Effector CD8-positive, alpha-beta T cell (primary cell): ENCODE measurements at places on chromosomes 13 and 19.
A peak's percentile ranks its signal among the peaks of the same experiment; 100 is the strongest.

DNA sequence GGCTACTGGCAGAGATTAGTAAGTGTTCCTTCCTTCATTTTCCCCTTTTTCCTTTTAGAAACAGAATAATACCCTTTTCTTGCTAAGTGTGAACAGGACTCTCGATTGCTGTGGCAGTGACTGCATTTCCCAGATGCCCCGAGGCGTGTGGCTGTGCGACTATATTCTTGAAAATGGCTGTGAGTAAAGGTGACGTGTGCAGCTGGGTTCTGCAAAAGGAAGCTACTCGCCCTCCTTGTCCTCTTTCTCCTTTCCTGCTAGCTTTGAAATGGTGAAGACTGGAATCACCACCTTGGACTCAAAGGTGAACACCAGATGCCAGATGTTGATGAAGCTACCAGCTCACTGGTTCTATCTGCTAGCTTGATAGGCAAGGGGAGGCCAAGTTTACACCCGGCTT is 121.4 kb downstream of the MIPEP start:
- DNase-seq: no peak

- no peak for DNase-seq
Observed at GRCh38 chr13:48510698-48511097, 22.2 kb downstream of the RCBTB2 start.

GRCh38 chr19:29086182-29086581 is 126.8 kb downstream of the UQCRFS1 start:
- no peak for DNase-seq

DNA sequence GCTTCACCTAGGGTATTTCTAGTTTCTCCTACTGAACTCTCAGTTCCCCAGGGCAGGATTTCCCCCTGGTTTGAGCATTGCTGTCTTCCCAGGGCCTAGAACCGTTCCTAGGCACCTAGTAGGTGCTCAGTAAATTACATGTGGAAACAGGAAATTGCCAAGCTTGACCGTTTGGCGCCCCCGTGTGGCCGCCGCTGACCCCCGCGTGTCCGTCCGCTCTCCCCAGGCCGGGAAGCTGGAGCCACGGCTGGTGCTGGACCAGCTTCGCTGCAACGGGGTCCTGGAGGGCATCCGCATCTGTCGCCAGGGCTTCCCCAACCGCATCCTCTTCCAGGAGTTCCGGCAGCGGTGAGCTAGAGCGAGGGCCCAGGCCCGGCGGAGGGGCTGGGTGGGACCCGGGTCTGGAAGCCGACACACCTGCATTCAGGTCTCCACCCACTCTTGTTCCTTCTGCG is 55.5 kb downstream of the MYH14 start:
- DNase-seq: no peak

- DNase-seq: no peak
Observed at GRCh38 chr19:58395979-58396627, 647 bp downstream of the RNF225 start.

DNA sequence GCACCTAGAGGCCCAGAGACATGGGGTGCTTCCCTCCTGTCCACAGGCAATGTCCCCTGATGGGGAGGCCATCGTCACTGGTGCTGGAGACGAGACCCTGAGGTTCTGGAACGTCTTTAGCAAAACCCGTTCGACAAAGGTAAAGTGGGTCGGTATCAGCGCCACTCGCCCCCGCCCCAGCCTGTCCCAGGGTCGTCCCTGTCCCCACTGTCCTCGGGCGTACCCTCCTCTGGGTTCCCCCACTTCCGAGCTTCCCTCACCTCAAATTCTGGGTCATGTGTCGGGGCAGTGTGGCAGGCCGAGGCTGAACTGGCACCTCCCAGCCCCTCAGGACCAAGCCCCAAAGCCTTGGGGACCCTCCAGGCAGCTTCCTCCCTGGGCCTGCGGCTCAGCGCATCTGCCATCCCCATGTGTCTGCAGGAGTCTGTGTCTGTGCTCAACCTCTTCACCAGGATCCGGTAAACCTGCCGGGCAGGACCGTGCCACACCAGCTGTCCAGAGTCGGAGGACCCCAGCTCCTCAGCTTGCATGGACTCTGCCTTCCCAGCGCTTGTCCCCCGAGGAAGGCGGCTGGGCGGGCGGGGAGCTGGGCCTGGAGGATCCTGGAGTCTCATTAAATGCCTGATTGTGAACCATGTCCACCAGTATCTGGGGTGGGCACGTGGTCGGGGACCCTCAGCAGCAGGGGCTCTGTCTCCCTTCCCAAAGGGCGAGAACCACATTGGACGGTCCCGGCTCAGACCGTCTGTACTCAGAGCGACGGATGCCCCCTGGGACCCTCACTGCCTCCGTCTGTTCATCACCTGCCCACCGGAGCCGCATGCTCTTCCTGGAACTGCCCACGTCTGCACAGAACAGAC is 4.4 kb upstream of the TEKTIP1 start:
- DNase-seq: no peak

GRCh38 chr13:76879203-76879882 is 6.9 kb downstream of the KCTD12 start:
- DNase-seq: peak; percentile 1

GRCh38 chr13:28470296-28470695 is 24.6 kb downstream of the FLT1 start:
- DNase-seq: no peak

DNA sequence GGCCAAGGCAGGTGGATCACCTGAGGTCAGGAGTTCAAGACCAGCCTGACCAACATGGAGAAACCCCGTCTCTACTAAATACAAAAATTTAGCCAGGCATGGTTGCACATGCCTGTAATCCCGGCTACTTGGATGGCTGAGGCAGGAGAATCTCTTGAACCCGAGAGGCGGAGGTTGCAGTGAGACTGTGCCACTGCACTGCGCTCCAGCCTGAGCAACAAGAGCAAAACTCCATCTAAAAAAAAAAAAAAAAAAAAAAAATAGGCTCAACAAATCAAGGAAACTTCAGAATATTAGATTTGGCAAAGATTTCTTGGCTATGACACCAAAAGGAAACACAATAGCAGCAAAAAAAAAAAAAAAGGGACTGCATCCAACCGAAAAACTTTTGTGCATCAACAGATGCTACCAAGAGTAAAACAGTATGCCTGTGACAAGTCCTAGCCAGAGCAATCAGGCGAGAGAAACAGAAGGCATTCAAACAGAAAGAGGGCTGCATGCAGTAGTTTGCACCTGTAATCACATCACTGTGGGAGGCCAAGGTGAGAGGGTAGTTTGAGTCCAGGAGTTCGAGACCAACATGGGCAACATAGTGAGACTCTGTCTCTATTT is 23.8 kb downstream of the ZNF160 start:
- no peak for DNase-seq

DNA sequence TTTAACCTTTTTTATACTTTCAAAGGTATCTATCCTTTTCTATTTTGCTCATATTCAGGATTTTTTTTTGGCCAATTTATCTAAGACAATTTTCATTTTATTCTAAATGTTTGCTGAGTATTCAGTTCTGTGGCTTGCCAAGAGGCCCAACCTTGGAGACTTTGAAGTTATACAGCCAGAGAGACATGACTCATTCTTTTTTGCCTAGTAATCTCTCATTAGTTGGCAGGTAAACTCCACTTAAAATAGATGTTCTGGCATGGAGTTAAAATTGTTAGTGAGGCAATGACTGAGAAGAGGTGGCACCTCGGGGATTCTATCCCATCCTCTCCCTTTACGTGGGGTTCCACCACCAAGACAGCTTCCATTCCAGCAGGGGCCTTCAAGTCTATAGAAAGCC is 213.8 kb downstream of the KCTD12 start:
- DNase-seq: no peak

DNA sequence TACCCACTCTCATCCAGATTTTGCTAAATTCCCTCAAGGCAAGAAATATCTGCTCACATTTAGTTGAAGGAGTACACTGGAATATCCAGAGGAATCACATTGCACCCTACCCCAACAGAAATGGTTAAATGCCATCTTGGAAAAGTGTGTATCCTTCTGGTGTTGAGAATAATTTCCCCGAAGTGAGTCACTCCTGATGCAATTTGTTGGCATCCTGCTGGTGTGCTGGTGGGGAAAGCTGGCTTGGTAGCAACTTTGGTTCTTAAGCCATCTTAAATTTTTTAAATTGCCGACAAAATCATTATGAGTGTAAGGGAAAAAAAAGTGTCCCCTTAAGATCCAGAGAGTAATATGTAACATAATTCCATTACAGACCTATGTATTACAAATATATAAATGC is 337.3 kb upstream of the DACH1 start:
- DNase-seq: no peak

- no peak for DNase-seq
Observed at GRCh38 chr19:7762719-7763293, at the start of gene CLEC4M. Gene CLEC4M, plus strand, starts transcription at chr19:7763243. Its CDS starts 24 bp downstream, at chr19:7763267.

- DNase-seq: no peak
Observed at GRCh38 chr13:101499406-101499805, 46.9 kb downstream of the ITGBL1 start.

DNA sequence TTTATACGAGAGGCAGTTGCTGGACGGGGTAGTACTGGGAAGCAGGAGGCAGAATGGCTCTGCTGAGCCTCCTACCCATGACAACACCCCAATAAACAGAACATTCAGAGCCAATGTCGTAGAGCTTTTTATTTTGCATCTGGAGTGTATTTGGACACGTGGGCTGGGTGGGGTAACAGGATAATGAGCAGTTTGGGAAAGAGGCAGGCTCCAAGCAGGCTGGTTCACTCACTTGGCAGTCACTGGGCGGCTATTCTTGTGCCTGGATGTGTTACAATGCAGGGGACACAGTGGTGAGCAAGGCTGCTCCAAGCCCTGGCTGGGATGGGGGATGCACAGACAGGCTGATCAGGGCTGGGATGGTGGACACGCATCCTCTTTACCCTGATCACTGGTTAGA is 9.5 kb downstream of the ACTMAP start:
- DNase-seq: no peak

DNA sequence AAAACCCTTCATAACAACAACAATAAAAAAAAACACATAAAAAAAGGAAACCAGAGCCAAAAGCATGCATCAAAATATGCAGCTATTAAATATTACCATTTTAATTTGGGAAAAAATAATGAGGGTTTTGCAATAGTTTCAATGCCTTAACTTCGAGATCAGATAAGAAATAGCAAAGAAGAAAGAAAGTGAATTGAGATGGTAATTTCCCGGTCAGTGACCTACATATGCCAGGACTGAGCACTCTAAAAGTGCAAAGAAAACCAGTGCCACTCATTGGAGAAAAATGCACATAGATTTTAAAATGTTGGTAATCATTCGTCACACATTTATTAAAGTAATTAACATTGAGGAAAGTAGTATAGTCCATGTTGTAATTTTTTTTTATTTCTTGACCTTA is 944.2 kb downstream of the EFNB2 start:
- DNase-seq: no peak

DNA sequence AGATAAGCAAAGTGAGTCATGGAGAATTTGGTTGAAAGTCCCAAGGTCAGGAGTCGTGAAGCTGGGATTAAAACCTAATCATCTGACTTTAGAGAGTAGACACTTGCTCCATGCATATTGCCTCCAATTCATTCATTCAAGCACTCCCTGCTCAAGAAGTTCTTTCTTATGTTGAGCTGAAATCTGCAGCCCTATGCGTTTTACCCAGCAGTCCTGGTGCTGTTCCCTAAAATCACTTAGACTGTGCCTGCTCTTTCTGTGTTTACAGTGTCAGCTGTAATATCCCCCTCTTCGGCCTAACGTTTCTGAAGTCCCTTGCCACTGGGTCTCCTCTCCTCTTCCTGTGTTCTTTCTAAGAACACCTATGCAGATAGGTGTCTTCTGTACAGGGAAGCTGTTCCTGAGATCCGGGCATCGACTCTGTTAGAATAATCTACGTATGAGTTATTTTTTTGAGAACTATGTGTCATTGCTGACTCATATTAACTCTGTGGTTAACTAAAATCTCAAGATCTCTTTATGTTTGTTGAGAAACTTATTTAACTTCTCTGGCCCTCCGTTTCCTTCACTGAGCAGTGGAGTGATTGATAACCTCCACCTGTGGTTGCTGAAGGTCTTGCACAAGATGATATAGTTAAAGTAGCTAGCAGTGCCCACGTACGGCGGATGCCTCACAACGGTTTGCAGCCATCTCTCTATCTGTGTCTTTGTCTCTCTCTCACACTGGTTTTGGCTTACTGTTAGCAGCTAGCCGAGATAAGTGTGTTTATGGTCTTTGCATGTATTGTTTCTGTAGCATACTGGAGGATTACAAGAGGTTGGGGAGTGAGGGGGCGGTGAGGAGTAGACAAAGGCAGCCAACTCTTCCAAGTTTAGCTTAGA is 4.7 kb downstream of the ALOX5AP start:
- DNase-seq: no peak

- no peak for DNase-seq
Observed at GRCh38 chr13:107906131-107906530, 309.2 kb downstream of the LIG4 start.

DNA sequence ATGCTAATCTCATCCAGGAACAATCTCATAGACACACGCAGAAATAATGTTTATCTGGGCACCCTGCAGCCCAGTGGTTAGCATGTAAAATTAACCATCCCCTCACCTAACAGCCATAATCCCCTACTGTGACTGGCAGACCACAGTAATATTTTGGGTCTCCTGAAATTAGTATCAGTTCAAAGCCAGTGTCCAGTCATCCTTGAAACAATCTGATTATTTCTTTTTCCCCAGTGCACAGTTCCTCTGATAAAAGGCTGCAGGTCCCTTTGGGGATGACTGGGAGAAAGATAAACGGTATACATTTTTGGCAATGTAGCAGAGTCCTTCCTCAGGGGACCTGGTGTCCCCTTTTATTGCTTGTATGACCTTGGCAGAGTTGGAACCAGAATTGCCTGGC is 50.4 kb upstream of the CYSLTR2 start:
- DNase-seq: no peak

- DNase-seq: no peak
Observed at GRCh38 chr13:57345526-57345925, 178.5 kb downstream of the PRR20E start.

- DNase-seq: no peak
Observed at GRCh38 chr13:34672631-34673030, 269.4 kb upstream of the NBEA start.

DNA sequence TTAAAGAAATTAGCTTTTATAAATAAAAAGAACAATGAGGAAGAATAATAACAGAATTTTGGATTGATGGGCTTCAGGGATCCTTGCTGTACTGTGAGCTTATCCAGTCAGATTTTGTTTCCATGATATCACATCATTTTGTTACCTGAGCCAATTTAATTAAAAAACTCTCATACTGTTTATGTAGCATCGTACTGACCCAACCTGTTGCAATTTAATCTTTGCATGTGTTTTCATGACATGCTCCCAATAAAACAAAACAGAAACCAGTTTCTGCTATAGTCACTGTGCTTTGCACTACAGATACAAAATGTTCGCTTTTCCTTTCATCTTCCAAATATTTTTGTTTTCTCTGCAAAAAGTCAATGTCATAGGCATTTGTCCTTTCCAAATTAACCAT is 109.7 kb upstream of the RNF113B start:
- DNase-seq: no peak

- DNase-seq: no peak
Observed at GRCh38 chr13:33080972-33081590, 64.9 kb downstream of the KL start.
